ENCODE measurements at places on chromosomes 4 and X.
A peak's percentile ranks its signal among the peaks of the same experiment; 100 is the strongest.

GRCh38 chrX:136015016-136015415 is 29.8 kb downstream of the SLC9A6 start:
- no peak for DNase-seq

- DNase-seq, result no peak
These were observed 29.2 kb downstream of the PRRG1 start for GRCh38 chrX:37378404-37378803.

DNA sequence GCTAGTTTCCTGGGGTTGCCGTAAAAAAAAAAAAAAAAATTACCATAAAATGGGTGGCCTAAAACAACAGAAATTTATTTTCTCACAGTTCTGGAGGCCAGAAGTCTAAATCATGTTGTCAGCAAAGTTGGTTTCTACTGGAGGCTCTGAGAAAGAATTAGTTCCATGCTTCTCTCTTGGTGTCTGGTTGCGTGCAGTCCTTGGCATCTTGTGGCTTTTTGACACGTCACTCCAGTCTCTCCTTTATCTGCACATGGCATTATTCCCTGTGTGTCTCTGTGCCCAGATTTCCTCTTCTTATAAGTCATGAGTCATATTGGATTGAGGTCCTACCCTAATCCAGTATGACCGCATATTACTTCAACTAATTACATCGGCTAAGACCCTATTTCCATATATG is 38.7 kb downstream of the SPATA4 start:
- DNase-seq, result no peak

DNA sequence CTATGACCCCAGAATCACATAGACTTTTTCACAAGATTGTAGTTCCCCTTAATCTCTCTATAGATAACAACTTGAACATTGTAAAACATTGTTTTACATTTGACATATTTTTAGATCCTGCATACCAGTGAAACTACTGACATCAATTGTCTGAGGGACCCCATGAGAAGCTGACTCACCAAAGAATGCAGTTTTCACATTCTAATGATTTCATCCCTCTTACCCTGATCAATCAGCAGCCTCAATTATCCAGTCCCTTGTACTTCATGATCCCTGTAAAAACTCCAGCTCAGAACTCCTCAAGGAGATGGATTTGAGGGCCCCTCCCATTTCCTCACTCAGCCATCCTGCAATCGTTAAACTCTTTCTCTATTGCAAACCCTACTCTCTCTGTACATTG is 411.0 kb upstream of the NDST3 start:
- no peak for DNase-seq

DNA sequence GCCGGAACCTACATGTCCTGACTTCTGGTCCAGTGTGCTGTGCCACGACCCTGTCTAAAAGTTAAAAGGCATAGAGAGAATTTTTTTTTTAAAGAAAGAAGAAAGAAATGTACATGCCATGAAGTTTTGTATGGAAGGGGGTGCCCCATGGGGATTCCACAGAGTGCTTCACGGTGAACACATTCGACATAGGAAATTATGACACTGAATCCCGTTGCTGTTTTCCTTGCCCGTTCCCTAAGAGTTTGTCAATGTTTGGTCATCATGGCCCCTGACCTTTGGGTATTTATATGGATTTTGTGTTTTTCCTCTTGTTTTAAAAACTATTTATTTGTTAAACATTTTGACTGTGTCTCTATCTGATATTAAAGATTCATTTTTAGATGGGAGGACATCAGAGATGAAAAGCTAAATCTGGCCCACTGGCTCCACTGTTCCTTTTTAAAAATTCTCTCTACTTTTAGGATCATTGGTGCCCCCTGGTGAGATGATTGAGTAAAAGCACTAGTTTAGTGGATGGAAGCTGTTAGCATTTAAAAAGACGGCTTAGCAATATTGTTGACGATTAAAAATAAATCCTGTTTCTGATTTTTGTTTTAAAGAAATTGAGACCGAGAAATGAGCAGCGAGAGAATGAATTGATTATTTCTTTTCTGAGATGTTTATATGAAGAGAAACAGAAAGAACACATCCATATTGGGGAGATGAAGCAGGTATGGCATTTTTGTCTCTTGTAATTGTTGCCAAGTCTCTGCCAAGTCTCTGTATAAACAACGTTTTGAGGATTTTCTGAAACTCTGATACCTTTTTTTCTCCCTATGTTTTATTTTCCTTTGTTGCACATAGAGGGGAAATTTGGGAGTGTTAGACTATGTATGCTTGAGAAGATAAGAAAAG is 75.0 kb downstream of the PTTG2 start:
- peak; percentile 46 for DNase-seq

GRCh38 chr4:67575232-67576058 is 16.9 kb downstream of the STAP1 start:
- DNase-seq, result no peak

- no peak for DNase-seq
These were observed 27.6 kb downstream of the INPP4B start for GRCh38 chr4:142818476-142818875.

GRCh38 chr4:83732114-83732635 is 196.3 kb downstream of the GPAT3 start:
- DNase-seq, result no peak

GRCh38 chrX:153830640-153831428 is 490 bp upstream of the PDZD4 start:
- DNase-seq, result no peak

GRCh38 chrX:106481341-106481740 is 130.4 kb upstream of the RADX start:
- DNase-seq, result peak; percentile 53

DNA sequence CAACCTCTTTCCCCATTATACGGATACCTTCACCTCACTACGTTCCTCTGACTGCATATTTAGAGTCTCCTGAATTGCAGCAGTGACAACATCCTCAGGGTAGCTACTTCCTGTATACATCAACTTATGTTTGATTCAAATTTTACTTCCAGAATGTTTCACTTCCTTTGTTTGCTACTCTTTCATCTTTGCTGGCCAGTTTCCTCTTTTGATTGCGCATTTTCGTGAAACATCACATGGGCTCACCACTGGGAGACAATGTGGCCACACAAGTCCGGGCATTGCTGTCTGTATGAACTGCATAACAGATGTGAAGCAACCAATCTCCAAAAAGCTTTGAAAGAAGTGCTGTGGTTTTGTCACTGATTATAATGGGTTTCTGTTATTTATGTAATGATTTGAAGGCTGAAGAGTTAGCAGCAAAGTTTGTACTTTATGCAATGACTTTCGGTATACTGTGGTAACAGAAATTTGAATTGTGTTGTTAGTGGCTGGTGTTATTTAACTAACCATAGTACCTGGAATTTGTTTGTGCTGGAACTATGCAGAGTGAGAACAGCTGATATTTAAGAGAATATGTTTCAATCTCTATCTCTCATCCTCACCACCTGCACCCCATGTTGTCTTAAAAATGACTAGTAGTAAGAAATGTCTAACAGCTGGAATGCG is 7.4 kb downstream of the SNCA start:
- DNase-seq, result peak; percentile 93

DNA sequence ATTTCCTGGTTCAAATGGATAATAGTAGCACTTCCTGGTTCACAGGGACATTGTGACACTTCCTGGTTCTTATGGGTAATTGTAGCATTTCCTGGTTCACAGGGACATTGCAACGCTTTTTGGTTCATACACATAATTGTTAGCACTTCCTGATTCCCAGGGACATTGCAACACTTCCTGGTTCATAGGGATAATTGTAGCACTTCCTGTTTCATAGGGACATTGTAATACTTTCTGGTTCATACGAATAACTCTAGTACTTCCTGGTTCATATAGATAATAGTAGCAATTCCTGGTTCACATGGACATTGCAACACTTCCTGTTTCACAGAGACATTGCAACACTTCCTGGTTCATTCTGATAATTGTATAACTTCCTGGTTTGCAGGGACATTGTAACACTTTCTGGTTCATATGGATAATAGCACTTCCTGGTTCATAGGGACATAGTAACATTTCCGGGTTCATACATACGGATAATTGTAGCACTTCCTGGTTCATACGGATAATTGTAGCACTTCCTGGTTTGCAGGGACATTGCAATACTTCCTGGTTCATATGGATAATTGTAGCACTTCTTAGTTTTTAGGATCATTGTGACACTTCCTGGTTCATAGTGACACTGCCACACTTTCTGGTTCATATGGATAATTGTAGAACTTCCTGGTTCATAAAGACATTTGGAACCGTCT is 61.6 kb upstream of the CD99 start:
- peak; percentile 60 for DNase-seq

DNA sequence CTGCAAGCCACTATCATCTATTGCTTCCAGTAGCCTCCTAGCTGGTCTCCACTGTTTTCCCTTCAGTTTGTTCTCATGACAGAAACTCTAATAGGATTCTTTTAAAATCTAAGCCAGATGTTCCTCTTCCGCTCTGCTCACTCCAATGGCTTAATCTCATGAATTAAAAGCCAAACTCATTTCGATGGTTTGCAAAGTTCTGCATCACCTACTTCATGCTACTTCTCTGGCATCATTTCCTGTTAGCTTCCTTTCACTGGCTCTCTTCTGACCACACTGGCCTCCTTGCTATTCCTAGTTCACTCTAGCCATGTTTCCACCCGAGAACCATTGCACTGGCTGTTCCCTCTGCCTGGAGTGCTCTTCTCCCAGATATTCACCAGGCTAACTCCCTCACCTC is 102.0 kb upstream of the LSM6 start:
- no peak for DNase-seq

DNA sequence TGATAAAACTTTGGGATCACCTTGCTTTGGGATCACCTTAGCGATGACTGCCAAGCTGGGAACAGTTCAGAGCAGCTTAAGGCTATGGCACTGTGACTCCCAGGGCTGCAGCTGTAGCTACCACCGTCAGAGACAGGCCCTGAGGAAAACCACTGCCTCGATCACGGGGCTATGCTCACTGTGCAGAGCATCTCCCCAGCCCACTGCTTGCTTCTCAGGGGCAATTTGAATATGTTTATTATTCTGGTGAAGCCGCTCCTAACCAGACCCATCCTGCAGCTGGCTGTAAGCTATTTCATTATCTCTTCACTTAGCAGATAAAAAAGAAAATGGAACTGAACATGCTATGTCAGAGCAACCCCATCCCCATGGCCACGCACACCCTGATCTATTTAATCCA is 328.5 kb downstream of the EVC2 start:
- DNase-seq, result no peak

DNA sequence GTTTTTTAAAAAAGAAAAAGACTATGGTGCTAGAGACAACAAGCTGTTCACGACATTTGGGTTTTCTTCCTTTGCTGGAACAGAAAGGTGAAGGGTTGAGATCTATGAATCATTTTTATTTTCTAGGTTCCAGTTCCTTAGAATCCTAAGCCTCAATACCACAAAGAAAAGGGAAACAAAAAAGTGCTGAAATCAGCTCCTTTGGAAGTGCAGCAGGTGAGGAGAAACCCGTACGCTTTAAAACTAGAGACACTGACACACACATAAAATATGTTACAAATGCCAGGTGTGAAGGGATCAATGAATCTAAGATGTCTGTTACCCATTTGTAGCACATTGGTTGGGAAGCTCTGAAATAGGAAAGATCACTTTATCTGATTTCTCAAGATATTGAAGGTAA is 125.2 kb downstream of the AREG start:
- no peak for DNase-seq

GRCh38 chr4:152476796-152477195 is 59.1 kb downstream of the FBXW7 start:
- peak; percentile 88 for DNase-seq

DNA sequence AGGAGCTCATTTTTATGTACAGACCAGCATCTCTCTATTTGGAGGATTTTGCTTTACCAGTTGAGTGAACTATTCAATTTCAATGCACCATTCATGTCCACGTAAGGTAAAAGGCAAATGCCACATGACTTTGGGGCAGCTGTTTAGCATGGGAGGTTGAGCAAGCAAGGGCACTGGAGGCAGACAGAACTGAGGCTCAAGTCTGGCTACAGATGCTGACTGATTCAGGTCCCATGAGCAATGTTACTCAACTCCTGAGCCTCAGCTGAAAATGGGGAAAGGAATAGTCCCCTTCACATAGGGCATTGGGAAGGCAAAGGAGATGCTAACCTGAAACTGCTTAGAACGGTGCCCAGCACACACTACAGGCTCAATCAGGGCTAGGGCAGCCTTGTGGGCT is 93.0 kb upstream of the MTM1 start:
- DNase-seq, result peak; percentile 69

GRCh38 chr4:137676357-137676998 is 144.2 kb upstream of the PCDH18 start:
- no peak for DNase-seq

- peak; percentile 94 for DNase-seq
These were observed 33.9 kb upstream of the STIM2 start for GRCh38 chr4:26826721-26827120.

GRCh38 chr4:15809466-15809865 is 31.3 kb downstream of the CD38 start:
- no peak for DNase-seq

DNA sequence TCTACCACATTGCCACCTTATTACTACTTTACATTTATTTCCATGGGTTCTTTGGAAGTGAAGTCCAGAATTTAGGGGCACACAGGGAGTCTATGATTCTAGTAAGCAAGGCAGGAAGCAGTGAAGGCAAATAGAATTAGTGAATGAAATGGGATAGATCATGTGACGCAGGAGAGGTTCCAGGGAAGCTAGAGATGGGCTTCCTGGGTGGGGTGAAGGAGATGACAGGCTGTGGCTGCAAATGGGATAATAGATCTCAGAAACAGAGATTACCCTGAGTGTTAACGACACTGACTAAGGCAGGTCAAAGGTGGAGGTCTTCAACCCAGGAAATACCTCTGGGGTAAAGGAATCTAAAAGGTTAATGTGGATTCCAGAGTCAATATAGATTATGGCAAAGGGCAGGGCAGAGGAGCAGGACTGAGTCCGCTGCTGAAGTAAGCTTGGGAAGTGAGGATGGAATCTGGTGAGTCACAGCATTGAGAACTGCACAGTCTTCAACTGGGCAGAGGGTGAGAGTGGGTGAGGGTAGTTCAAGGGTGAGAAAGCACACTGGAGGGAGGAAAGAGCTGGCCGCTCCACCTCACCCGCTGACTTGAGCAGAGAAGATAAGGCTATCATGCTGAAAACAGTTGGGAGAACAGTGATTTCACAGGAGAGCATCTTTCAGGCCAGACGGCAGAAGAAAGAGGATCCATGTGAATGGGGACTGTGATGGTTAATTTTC is 70.8 kb downstream of the ANXA3 start:
- DNase-seq, result no peak

- DNase-seq, result no peak
These were observed 73.1 kb downstream of the CXXC4 start for GRCh38 chr4:104421566-104421965.

DNA sequence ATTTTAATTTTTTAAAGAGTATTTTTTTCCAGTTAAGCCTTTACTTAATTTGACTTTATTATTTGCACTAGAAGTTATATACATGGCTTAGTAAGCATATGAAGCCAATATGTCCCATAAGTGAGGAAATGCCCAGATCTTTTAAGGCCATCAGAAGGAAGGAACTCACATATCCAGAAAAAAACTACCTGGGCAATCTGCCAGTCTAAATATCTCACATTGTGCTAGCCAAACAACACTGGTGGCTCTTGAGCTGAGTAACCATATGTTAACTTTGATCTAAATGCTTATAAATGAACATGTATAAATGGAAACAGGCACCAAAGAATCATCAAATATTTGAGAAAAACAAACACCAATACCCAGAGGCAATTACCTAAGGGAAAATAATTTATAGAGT is 138.6 kb upstream of the APOOL start:
- DNase-seq, result no peak
